ENCODE measurements at places on chromosomes 4 and X.
A peak's percentile ranks its signal among the peaks of the same experiment; 100 is the strongest.

DNA sequence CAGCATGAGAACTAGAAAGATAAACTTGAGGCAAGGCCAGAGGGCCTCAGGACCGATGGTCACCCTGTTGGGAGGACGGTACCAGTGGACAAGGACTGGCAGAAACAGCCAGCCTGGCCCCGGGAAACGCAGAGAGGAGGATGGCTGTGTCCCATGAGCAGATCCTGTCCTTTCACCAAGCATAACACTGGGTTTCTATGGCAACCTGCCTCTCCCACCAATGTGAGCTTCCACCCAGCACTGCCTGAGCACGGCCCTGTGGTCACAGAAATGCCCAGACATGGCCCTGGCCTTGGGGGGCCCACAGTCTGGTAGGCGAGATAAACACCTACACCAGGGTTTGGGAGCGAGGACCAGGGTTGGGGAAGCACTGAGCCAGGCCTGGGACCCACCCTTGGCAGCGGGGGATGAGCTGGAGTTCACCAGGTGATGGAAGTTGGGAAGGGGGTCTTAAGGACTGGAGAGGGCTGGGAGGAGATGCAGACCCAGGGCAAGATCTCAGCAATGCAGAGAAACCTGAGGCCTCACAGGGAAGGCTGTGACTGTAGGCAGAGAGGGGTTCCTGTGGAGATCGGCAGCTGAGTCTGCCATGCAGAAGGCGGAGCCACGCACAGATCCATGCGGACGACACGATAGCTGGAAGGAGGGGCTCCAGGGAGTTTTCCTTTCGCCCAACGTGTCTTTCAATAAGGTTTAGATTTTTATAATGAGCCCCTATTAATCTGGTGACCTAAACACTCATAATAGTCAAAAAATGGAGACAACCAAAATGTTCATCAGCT lies 32.7 kb upstream of the CRMP1 start:
- DNase-seq, result no peak

GRCh38 chrX:38513112-38513742 lies 48.1 kb upstream of the TSPAN7 start:
- DNase-seq, result no peak

DNA sequence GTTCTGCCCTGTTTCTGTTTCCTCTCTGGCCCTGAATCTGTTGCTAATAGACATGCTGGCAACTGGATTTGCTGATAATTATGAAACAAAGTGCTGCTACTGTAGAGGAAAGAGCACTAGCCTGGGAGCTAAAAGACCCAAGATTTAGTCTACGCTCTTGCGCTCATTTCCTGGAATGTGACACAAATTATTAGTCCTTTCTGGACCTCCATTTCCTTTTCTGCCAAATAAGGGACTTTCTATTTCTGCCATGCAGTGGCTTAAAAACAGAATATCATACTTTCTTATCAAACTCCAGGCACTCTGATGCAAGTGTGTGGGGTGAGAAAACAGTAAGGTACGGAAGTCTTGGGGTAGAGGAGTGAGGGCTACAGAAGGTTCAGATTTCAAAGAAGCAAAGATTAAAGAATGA lies 48.3 kb upstream of the GPR174 start:
- no peak for DNase-seq

DNA sequence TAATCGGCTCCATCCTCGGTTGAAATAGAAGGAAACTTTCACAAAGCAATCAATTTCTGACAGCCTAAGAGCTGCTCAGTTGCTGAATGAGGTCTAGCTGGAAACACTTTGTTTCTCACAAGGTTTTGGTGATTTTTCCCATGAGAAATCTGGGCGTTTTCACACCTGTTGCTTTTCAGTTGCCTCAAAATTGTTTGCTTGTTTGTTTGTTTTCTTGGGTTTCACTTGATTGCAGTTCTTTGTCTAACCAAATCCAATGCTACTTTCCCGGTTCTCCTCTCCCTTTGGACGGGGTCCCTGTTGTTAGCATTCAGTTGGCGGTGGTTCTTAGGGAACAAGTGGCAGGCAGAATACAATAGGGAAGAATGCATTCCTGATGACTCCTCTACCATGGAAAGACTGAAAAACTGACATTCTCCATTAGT lies 135.5 kb downstream of the PALLD start:
- DNase-seq, result peak; percentile 76

GRCh38 chr4:24753519-24753918 lies 41.9 kb upstream of the SOD3 start:
- no peak for DNase-seq

DNA sequence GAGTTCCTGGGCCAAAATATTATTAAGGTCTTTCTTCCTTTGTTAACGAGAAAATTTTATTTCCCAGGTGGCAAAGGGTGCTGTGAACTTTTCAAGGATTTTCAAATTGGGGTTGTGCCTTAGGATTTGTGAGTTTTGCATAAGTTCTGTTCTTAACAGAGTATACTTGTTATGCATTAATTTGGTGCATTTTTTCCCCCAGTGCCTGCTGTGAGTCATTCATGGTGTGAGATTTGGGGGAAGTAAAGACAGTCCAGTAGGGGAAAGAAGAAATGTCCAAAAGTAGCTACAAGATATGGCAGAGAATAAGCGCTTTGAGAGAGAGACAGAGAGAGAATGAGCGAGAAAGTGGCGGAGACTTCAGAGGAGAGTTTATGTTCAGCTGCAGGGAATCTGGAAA lies 239.2 kb downstream of the ARHGAP10 start:
- DNase-seq, result no peak

DNA sequence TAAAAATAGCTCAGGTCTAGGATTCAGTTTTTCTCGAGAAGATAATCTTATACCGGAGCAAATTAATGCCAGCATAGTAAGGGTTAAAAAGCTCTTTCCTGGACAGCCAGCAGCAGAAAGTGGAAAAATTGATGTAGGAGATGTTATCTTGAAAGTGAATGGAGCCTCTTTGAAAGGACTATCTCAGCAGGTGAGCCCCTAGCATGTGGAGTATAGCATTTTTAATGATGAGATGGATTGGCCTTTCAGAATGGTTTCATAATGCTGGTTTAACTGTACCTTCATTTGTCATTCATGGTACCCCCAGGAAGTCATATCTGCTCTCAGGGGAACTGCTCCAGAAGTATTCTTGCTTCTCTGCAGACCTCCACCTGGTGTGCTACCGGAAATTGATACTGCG lies 79.4 kb downstream of the SLC10A6 start:
- DNase-seq, result no peak

- DNase-seq, result no peak
Observed at GRCh38 chr4:184355111-184355604, 119.2 kb downstream of the IRF2 start.

DNA sequence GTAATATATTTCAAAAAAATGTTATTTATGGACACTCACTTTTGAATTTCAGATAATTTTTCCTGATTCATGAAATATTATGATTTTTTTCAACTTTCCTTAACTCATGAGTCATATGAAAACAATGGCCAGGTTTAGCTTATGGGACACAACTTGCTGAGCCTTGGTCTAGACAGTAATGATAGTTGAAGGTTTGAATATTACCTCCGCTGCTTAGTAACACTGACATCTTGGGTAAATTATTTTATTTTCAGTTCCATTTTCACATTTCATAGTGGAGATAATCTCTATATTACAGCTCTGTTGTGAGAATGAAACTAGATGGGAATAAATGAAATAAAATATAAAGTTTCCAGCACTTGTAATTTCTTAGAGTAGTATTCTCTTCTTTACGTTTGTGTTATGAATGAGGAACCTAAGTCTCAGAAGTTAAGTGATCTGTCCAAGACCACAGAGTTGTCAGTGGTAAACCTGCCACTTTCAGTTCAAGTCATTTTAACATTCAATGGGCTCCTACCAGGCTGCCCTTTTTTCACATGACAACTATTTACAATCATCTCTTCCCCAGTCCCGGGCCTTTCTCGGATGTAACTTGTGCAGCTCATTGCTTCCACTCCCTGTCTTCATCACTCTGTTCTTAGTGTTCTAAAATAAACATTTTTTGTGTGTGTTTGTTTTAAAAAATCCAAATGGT lies 46.8 kb upstream of the GC start:
- no peak for DNase-seq

DNA sequence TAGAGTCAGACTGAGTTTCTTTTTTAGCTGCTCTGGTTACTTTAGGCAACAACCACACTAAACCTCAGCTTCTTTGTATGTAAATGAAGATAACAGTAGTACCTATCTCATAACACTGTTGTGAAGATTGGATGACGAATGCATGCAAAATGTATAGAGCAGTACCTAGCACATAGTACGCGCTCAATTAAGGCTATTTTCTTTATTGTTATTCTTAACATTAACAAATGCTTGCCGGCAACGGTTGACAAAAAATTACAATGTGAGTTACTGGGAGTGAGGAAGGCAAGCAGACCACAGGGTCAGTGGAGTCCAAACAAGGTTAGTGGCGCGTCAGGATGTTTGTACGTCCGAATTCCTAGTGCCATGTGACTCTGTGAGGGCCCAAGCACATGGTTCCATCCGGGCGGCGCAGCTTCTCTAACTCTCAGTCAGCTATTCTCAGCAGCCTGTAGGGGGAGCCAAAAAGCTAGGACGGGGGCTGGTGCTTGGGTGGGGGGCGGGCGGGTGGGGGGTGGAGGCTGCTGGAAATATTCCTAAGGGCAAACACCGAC lies 821 bp upstream of the NALF2 start:
- no peak for DNase-seq

DNA sequence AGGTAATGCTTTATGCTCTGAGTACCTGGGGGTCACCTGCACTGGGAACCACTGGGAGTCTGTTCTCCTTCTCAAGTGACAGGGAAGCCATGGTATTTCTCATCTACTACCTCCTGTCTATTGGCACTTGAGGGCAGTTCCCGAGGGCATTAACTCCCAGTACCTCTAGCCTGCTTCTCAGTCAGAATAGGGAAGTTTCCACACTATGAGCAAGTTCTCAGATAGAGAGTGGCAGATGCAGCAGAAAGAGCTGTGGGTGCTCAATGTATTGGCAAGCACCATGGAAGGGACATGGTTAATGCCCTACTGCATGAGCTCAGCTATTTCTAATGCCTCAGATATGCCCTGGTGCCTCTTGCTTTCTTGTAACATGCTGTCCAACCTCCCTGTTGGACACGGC lies 74.1 kb downstream of the ANOS1 start:
- DNase-seq, result no peak

DNA sequence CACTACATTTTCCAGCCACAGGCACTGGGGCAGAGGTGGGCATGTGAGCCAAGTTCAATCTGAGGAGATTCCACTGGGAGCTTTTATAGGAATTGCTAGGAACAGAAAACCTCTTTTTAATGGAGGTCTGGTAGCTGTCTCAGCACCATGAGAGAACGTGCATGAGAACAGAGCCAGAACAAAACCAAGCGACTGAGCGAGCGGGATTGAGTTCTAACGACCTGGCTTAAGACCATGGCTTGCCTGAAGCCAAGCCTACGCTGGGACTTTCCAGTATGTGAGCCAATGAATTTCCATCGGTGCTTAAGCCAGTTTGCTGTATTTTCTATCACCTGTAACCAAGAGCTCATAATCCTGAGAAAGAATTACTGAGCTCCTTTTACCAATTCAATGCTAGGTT lies 183.7 kb downstream of the NR3C2 start:
- no peak for DNase-seq

- no peak for DNase-seq
Observed at GRCh38 chr4:70670332-70671014, 4.2 kb upstream of the JCHAIN start.

GRCh38 chrX:5957506-5957905 lies 271.2 kb downstream of the NLGN4X start:
- no peak for DNase-seq

GRCh38 chrX:12977761-12978204 lies 2.9 kb downstream of the TMSB4X start:
- DNase-seq, result peak; percentile 5

GRCh38 chrX:154727418-154727817 lies 23.5 kb downstream of the GAB3 start:
- DNase-seq, result no peak

GRCh38 chr4:36208893-36209473 lies 35.3 kb downstream of the ARAP2 start:
- DNase-seq, result no peak

- no peak for DNase-seq
Observed at GRCh38 chr4:149311076-149311475, 504.6 kb downstream of the IQCM start.

- DNase-seq, result no peak
Observed at GRCh38 chrX:49746306-49746705, 50.5 kb upstream of the PAGE1 start.

DNA sequence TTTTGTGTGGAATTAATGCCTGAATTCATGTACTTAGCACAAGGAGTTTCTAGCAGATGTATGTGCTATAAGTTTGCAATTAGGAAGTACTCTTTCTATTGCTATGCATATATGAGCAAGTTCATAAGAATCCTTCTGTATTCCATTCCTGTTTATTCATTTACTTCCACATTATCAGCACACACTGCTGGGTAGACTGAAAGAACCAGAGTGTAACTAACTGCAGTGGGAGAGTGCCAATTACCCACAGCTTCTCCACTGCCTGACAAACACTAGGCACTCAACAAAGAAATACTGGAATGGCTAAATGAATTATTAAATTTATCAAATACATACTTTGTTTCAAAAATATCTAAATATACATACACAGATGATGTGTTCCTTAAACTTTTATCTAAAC lies 219.6 kb downstream of the CAMK2D start:
- DNase-seq, result no peak

DNA sequence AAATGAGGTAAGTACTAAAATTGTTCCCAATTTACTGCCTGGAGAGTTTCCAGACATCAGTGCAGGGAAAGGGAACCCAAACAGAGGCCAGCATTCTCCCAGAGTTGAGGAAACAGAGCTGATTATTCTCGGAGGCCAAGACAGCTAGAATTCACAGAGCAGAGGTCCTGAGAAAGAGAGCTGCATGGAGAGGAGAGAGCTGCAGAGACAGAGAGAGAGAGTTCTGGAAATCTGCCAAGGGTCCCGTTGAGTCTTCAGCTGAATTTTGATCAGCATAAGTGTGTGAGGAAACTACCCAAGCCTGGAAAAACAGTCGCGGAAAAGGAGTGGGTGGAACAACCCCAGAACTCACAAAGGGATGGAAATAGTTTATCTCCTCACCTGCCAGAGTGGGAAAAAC lies 43.8 kb upstream of the GPR173 start:
- DNase-seq, result no peak

DNA sequence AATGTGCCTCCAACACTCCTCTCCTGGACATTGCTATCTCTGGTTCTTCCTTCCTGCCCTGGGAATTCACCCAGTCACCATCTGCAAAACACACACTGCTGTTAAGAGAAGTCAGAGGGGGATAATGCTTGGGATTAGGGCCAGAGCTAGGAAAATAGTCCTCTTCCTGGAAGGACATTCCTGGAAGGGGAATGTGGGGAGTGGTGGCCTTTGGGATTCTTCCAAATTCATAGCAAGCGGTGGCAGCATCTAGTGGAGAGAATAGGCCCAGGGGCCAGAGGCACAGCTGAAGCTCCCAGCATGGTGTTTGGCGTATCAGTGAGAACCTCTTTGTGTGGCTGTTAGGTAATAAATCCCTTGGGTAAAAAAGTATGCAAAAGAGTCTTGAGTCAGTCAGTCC lies 34.3 kb downstream of the SHROOM4 start:
- peak; percentile 86 for DNase-seq

- DNase-seq, result no peak
Observed at GRCh38 chrX:69298466-69299140, 133.3 kb upstream of the PJA1 start.

GRCh38 chrX:154008521-154008920 lies 11.2 kb downstream of the IRAK1 start:
- DNase-seq, result no peak
